Foreskin fibroblast (primary cell): ENCODE measurements at places on chromosomes 3 and 15.

DNA sequence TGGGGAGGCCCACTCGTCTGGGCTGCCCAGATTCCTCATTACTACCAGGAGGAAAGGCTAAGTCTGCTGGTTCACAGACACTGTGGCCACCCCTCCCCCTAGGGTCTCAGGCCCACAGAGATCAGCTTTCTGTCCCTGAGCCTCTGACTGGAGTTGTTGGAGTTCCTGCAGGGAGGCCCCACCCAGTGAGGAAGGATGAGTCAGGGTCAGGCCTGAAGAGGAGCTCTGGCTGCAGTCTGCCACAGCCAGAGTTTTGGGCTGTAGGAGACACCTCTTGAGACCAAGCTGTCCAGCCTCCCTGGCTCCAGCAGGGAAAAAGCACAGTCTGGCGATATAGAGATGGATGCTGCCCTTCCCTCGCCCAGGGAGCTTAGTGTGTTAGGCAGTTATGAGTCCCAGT, 720.9 kb upstream of the SEMA6D start:
- peak; percentile 12 for DNase-seq

- DNase-seq = peak; percentile 5
Observed at GRCh38 chr15:65979316-65979715, 110.0 kb downstream of the RAB11A start.

DNA sequence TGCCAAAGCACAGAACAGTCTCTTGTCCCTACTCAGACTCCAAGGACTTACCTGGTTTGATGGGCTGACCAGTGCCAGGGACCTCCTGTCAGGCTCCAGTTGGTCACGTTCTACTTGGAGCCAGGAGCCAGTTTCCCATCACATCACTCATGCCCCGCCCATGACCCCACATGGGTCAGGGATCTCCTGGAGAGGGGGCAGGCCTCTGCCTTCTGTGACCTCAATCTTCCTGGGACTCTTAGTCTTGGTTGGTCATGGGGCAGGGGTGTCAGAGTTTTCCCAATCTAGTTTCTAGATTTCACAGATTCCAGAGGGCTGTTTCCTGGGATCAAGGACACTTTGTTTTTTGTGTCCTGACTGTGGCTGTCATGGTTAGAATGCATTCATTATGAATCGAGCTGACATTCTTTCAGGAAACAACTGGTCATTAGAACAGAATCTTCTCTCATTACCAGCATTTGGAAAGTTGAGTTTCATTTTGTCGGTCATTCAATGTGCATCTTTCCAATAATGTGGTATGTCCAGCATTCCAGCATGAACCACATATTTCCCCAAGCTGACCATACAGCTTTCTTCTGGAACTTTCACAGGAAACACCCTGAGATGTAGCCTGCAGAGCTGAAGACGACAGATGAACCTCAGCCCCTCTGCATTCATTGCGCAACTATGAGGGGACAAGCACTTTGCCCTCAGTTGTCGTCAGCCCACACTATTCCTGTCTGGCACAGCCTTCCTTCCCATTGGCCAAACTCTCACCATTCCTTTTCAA, 19.8 kb downstream of the CYP19A1 start:
- no peak for DNase-seq

- DNase-seq = peak; percentile 10
Observed at GRCh38 chr3:42118762-42119361, 27.7 kb downstream of the TRAK1 start.

DNA sequence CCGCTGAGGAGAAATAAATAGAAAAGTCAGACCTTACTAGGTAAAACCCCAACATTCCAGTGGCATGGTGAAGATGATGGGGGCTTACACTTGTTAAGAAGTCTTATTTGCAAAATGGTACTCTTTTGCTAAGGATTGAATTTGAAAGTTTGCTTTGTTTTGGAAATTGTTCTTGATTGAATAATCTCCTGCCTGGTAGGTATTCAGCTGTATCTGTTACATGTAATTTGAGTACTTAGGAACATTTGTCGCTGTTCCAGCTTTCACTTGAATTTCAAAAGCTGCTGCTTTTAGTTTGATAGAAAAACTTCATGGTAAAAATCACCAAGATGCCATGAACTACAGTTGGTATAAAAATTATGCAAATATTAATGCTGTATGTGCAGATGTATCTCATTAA, 44.6 kb downstream of the TFG start:
- DNase-seq = no peak

- no peak for DNase-seq
Observed at GRCh38 chr15:67164811-67165253, 89.6 kb downstream of the AAGAB start.

DNA sequence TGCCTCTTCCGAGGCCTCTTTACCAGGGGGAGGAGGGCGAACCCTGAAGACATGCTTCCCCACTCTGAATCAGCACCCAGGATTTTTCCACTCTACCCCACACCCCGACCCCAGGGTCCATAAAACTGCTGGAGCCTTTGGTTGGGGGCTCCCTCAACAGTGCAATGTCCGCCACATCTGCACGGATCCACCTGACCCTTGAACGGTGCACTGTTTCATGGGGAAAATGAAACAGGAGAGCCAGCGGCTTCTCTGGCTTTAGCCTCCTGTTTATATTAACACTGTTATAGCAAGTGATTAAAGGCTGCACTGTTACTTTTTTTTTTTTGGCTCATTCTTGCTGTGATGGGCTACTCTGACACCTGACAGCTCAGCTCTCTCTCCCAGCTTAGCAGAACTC, 124.1 kb upstream of the DLG1 start:
- DNase-seq = no peak

- DNase-seq = peak; percentile 37
Observed at GRCh38 chr3:116034794-116035193, 410.5 kb downstream of the LSAMP start.

DNA sequence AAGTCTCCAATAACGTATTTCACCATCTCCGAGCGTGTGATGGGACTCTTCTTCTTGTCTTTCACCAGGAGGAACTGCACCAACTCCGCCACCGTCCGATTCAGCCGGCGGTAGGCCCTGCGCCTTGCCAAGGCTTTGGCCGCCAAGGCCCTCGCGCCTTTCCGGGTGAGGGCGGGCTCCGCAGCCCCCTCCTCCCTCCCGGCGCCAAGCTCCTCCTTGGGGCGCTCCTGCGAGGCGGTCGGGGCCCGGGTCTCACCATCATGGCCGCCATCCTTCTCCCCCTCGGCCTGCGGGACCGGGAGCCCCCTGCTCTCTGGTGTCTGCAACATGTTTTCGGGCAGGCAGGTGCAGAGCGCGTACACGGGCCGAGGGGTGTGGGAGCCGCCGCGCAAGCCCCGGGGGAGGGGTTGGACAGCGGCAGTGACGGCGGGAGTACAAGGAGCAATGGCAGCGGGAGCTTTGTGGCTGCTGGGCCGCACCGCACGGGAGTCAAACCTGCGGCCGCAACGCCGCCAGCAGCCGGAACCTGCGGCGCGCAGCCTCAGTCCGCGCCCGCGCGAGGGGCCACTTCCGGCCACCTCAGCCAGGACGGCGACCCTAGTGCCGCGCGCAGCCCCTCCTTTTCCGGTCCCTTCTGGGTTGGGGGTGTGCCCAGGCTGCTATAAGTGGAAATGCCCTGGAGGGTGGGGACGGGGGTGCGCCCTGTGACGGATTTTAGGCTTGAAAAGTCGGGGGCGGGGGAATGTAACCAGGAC, at the start of gene MAGEF1:
TSS of gene MAGEF1 (minus strand) at position 572 of the 755 bp plus-strand sequence. CDS start at position 329, 243 bp downstream.
- peak; percentile 72 for DNase-seq
